ENCODE measurements at places on chromosomes 1 and 21.

GRCh38 chr1:151825751-151826660 lies 5.6 kb downstream of the RORC start:
- DNase-seq: no peak

DNA sequence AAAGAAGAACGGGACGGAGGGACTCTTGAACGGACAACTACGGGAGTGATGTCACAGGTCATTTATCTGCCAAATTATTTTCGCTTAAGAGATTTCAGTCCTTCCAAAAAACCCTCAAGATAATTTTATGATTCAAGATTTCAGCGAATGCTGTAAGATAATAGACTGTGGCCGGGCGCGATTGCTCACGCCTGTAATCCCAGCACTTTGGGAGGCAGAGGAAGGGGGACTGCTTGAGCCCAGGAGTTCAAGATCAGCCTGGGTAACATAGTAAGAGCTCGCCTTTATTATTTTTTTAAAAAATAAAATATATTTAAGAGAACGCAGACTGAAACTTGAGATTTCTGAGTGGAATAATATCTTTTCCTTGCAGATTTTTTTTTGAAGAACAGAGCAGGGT lies 609 bp downstream of the RWDD2B start:
- DNase-seq: no peak

- no peak for DNase-seq
Observed at GRCh38 chr1:59243978-59244377, 52.9 kb upstream of the FGGY start.

DNA sequence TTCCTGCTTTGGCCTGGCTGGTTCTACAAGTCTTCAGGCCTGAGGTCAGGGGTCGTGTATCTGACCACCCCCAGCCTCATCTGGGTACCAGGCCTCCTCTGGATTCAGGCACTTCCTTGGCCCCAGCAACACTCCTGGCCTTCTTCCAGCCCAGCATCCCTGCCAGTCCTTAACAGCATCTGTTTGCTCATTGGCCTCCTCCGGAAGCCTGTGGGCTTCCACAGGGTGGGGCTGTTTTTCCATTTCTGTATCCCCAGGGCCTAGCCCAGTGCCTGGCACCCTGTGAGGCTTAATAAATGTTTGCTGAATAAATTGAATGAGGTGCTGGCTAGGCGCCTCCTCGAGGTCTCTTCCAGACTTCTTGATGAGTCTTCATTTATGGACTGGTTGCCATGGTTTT lies 21.5 kb upstream of the GPR37L1 start:
- no peak for DNase-seq

DNA sequence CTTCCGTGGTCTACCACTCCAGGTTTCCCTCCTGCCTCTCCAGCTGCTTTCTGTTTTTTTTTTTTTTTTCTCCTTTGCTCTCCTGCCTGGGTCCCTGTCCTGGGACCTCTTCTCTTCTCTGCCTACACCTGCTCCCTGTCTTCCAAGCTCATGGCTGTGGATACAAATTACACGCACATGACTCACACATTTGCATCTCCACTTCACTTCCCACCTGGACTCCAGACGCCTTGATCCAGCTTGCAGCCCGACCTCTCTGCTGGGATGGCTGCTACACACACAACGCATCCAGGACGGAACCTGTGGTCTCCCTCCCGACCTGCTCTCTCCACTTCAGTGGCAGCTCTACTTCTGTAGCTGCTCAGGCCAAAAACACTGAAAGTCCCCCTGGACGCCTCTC lies 44.4 kb upstream of the B3GALT5 start:
- no peak for DNase-seq

GRCh38 chr1:97451944-97452343 lies 468.9 kb downstream of the DPYD start:
- no peak for DNase-seq

DNA sequence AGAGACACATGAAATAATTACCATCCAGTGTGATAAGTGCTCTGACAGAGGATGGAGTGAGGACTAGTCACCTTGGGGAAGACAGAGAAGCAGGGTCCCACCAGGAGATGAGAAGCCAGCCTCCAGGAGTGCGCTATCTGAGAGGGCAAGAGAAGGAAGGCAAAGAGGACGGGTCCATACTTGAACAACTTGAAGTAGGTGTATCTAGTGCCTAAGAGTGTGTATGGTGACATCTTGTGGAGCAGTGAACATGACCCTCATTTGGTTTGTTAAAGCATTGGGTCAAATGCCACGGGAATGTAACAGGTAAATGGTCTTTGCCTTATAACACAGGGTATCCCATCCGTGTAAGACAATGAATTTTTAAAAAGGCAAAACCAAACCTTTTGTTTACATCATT lies 39.8 kb downstream of the MRPL39 start:
- DNase-seq: no peak

GRCh38 chr1:186059752-186060151 lies 315.3 kb downstream of the TPR start:
- no peak for DNase-seq
